ENCODE measurements at places on chromosomes 12 and 14. TPM values are rescaled to one million over a fixed set of nuclear protein-coding genes. Genes with fewer than 3 reads are reported as not detected.

DNA sequence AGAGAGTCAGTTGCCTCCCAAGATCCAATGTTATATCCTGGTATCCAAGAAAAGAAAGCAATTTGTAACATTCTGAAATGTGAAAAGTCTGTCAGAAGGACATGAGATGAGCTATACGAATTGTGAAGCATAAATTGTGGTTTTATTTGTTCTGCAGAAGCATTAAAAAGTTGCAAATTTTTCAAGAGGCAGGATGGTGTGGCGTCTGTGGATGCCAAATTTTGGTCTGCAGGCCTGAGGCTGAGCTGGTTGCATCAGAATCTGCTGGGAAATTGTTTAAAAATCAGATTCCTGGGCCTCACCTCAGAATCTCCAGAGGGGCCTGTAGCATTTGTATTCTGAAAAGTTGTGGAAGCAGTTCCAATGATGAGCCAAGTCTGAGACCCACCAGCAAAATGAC lies 284.7 kb downstream of the NUAK1 start:
- DNase-seq = no peak

DNA sequence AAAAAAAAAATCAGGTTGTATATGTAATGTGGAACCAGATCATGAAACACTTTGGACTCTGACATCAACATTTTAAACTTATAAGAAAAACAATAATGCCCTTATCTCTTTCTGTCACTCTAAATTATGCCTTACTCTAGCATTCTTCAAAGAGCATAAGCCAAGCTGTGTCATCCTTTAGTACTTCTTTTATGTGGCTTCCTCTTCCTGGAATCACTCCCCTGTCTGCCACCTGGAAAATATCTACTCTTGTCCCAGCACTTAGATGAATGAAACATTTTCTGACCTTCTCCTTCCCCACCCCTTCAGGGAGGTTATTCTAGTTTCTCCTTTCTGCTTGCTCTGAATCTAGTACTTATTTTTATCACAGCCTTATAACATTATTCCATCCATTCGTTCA lies 101.2 kb downstream of the CNTN1 start:
- no peak for DNase-seq

DNA sequence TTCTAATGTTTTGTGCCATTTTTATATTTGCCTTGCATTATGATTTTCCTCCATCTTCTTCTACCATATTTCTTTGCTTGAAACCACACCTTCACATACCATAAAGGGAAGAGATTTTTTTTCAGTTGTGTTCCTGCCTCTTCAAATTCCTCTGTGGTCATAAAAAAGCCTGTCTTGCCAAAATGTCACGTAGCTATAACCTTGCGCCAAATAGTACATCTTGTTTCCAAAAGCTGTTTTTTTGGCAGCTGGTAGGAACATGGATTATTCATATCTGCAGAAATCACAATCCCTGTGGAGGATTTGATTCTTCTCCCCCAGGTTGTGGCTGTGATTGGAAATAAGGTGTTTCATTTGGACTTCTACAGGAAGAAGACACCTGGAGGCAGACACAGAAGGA lies 133.6 kb upstream of the SLC35F4 start:
- no peak for DNase-seq

GRCh38 chr14:62064751-62065323 lies 302.6 kb downstream of the SNAPC1 start:
- no peak for DNase-seq

DNA sequence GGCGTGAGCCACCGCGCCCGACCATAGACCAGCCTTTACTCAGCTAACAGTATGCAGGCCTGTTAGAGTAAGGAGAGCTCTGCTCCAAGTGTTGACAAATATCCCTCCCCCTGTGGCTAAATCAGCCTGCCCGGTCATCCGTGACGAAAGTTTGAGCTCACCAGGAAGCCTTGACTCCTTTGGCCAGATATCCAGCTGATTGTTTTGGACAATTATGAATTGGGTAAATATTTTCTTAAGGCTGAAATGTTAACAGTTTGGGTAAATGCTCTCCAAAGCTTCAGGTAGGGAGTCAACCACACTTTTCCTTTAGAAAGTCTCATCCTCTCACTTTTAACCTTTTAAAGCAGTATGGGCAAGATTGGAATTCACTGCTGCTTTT lies 157.9 kb downstream of the PAWR start:
- DNase-seq = peak; percentile 27

DNA sequence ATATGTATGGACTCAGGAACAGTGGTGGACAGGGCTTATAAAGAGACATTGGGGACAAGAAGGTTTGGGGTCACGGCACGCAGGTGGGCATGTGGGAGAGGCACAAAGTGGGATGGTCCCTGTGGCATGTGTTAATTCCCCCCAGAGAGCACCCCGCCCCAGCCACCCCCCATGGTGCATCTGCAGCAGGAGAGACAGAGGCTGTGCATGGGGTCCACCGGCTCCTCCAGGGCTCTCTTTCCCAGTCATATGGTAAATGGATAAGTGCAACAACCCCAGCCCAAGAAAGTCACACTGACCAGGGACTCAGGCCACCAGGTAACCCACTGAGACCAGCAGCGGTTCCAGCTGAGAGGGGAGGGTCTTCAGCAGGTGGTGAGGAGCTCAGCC lies 242.1 kb downstream of the BCL11B start:
- DNase-seq = no peak

GRCh38 chr14:55438066-55438683 lies 2.2 kb downstream of the TBPL2 start:
- DNase-seq = peak; percentile 66

DNA sequence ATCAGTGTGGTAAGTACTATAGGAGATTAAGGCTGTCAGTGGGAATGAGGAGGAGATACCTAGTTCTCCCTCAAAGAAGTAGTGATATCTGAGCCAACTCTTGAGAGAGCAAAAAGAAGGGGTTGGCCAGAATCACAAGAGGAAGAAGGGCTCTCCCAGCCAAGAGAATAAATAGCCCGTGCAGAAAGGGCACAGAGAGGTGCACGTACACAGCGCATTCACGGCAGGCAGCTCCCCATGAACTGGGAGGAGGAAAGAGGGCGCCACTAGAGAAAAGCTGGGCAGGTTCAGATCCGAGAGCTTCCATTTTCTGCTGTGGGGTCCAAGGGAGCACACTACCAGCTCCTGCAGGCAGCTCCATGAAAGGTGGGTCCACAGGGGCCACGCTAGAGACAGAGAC lies 59.9 kb downstream of the PPP2R5E start:
- DNase-seq = no peak

GRCh38 chr12:77013091-77013490 lies 52.3 kb downstream of the E2F7 start:
- DNase-seq = no peak

DNA sequence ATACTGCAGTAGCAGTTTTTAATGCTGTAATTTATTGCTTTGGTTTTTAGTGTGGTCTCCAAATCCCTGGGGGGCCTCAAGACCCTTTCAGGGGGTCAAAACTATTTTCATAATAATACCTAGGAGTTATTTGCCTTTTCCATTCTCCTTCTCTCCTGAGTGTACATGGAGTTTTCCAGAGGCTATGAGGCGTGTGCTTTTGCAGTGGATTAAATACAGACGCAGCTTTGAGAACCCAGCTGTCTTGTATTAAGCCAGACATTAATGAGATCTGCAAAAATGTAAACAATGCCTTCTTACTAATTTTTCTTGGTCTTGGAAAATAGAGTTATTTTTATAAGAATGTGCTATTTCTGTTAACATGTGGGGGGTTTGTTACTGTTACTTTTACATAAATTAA lies 68.6 kb downstream of the SLC25A47 start:
- DNase-seq = peak; percentile 94

DNA sequence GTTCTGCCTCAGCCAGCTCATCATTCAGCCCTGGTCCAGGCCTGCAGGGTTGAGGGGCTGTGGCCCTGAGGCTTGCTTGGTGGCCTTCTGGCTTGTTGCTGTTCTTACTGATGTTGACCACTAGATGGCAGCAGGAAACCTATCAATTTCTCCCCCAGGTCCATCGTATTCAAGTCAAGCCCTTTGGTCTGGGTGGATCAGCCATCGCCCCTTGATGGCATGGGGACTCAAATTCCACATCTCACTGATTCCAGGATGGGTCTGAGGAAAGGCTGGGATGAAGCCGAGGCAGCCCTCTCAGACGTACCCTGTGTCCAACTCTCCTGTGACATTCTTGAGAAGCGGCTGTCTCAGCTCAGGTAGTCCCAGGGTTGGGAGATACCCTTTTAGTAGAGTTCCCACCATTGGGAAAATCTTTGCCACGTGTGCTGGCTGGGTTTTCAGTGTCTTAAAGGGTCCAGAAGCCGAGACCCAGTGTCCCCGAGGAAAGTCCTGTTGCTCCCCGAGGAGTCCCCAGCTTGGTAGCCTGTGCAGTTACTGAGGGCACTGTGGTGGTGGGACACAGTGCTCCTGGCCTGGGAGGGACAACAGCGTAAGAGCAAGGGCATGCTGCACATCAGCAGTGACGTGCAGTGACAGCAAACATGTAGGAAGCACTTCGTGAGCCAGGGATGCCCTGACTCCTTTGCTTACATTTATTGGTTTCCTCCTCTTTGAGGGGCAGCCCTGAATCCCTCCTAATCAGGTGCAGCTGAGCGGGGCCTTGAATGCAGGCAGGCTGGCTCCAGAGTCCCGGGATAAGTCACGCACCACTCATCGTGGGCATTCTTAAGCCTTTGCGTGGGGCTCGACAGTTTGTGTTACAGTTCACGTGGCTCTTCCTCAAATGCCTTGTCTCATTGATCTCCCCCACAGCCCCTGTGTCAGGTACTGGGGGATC lies 58.6 kb downstream of the TSPAN9 start:
- peak; percentile 83 for DNase-seq

DNA sequence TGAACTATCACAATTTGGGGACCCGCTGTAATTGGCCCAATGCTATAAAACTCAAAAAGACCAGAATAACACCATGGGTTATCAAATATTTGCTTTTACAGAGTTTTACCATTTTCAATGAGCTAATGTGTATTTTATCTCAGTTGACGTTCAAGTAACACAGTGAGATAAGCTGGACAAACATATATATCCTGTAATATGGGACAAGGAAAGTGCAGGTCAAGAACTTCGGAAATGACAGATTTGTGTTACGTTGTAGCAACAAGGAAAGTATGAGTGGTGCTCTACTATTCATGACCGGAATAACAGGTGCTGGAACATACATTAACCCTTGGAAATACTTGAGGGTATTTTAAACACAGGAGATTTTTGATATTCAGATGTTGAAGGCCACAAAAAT lies 566.4 kb upstream of the FLRT2 start:
- DNase-seq = no peak

DNA sequence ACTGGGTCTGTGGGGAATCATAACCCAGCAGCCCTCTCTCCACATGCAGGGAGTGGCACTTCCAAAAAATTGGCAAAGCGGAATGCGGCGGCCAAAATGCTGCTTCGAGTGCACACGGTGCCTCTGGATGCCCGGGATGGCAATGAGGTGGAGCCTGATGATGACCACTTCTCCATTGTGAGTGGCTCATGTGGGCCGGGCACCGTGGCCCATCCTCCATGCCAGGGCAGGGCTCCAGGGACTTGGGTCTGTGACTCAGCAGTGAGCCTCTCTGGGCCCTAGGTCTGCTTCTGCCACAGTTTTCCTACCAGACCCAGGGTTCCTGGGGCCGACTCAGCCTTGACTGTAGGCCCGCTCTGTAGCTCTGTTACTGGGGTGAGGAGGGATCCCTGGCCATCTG lies 2.2 kb downstream of the NPFF start:
- DNase-seq = no peak

DNA sequence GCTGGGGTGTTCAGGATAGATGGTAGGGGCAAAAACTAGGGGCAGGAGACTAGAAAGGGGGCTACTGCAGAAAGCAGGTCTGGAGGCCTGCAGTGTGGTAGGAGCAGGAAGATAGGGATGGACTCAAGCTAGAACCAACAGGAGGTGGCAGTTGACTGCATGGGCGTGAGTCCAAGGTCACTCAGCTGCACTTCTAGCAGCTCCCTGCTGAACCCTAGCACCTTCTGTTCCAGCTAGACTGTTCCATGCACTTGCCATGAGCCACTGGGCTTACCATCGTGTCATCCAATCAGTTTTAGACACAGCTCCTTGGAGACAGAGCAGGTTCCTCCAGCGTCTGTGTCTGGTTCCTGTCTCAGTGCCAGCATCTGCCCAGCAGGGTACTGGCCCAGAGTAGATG lies 11.3 kb upstream of the KRT8 start:
- no peak for DNase-seq

- peak; percentile 89 for DNase-seq
These were observed 20.5 kb downstream of the SLC38A2 start for GRCh38 chr12:46351886-46352650.

DNA sequence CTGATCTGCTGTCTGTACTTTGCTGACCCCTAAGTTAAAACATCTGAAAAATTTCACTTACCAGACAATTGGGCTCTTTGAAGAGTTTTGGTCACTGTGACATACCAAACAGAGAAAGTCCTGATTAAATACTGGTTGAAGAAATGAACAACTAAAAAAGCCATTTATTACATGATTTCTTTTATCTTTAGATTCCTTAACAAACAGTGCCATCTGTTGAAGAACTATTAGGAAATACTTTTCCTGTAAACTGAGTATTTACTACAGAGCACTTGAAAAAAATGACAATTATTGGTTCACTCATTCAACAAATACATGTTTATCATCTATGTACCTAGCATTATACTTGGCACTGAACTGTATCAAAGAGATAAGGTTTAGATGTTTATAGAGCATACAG lies 6.5 kb upstream of the WASHC4 start:
- DNase-seq = peak; percentile 51

GRCh38 chr12:153080-153746 lies 60.7 kb downstream of the SLC6A12 start:
- peak; percentile 52 for DNase-seq

DNA sequence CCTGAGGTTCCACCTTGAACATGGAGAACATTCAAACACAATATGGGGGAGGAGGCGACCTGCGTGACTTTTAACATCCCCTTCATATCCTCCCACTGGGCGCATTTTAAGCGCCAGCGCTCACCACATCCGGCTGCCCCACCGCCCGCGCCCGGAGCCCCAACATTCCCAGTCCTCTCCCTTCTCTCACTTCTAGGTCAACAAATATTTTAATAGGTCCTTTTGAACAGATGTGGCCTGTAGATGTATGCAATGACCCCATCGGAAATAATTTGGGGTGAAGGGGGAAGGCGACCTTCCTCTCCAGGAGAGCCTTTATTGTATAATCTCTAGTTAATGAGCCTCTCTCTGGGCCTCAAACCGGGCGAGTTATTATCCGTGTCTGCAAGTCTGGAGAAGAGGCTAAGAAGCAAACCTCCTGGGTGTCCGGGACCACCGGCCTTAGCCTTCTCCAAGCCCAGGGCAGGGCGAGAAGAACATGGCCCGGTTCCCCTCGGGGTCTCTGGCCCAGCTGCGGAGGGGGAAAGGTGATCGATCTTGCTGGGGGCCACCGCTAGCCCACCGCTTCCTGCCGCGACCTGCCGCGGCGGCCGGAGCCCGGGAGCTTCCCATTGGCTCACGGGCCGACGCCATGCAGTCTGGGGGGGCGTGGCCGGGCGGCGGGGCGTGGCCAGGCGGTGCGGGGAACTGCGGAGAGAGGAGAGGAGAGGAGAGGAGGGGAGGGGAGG lies 83.2 kb upstream of the HMGA2 start:
- DNase-seq = peak; percentile 90

Gene AICDA
- total RNA-seq = not detected

Gene FAM222A
- 0.43 TPM for total RNA-seq

Gene KRT1
- total RNA-seq = not detected

Gene FAM181A
- not detected for total RNA-seq

Gene CLEC1B
- not detected for total RNA-seq

Gene PPHLN1
- 62.5 TPM for total RNA-seq

Gene CLEC4C
- total RNA-seq = not detected

Gene BHLHE41
- total RNA-seq = 6.8 TPM

Gene SERPINA10
- not detected for total RNA-seq

Gene TMEM233
- not detected for total RNA-seq

Gene IGFBP6
- 396 TPM for total RNA-seq

Measured in fibroblast of villous mesenchyme (primary cell).